Tibial nerve (tissue), 4 donors: ENCODE measurements at places on chromosomes 1 and 21.

GRCh38 chr1:81505831-81506230 lies 294.9 kb upstream of the ADGRL2 start:
- no peak for DNase-seq

DNA sequence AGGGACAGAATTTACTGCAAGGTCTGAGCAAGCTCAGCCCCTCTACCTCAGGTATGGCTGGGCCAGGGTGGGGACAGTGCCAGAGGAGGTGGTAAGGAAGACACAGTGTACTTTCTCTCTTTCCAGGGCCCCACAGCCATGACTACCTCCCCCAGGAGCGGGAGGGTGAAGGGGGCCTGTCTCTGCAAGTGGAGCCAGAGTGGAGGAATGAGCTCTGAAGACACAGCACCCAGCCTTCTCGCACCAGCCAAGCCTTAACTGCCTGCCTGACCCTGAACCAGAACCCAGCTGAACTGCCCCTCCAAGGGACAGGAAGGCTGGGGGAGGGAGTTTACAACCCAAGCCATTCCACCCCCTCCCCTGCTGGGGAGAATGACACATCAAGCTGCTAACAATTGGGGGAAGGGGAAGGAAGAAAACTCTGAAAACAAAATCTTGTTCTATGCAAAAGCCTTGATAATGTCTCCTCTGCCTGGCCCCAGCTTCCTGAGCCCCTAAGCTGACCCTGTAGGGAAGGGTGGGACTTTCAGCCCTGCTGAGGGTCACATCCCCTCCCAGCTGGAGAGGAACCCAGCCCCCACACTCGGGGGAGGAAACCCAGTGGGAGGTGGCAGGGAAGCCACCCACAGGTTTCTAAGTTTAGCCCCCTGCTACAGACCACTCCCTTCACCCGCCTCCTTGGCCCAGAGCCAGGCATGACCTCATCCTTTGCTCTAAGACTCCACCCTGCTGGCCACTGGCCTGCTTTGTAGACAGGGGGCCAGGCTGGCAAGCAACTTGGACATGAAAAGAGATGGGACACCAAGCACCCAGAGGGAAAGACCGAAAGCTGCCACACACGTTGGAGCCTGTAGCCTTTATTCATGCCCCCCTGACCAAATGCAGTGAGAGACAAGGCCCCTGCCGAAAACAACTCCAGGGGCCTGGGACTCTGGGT lies 6.4 kb downstream of the RHOC start:
- peak; percentile 99 for DNase-seq

DNA sequence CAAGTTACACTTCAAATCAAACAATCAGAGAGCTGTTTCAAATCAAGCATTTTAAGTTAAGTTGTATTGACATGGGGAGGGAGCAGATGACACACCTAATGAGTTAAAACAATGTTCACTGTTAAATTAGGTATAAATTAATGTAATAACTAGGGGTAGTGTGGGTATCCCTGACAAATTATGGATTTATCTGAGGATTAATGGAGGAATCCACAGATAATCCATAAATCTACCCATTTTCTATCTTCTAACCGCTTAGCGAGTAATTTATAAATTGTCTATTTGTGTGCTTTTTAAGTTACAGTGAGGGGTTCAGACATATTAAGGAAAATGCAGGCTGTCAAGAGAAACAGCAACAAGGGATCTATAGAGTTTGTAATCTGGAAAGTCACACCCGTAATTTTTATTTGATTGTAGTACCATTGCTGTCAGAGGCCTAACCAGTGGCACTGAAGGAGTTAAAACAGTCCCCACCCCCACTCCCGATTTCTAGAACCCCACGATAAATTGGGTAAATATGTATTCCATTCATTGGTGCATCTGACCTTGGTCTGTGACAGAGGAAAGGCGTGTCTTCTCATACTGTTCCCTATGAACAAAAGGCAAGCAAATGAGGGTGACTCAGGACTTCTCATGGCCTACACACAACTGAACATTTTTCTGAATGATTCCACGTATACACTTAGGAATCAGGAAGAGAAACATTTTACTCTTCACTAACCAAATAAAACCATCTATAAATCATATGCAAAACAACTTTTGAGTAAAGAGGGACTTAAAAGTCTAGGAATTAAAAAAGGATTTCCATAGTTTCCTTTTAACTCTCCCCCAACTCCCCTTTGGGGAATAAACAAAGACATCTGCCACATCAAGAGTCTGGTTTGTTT lies 7.4 kb downstream of the IRF2BP2 start:
- no peak for DNase-seq

- DNase-seq = no peak
Measured at GRCh38 chr1:211328084-211328694, 1.6 kb downstream of the TRAF5 start.

DNA sequence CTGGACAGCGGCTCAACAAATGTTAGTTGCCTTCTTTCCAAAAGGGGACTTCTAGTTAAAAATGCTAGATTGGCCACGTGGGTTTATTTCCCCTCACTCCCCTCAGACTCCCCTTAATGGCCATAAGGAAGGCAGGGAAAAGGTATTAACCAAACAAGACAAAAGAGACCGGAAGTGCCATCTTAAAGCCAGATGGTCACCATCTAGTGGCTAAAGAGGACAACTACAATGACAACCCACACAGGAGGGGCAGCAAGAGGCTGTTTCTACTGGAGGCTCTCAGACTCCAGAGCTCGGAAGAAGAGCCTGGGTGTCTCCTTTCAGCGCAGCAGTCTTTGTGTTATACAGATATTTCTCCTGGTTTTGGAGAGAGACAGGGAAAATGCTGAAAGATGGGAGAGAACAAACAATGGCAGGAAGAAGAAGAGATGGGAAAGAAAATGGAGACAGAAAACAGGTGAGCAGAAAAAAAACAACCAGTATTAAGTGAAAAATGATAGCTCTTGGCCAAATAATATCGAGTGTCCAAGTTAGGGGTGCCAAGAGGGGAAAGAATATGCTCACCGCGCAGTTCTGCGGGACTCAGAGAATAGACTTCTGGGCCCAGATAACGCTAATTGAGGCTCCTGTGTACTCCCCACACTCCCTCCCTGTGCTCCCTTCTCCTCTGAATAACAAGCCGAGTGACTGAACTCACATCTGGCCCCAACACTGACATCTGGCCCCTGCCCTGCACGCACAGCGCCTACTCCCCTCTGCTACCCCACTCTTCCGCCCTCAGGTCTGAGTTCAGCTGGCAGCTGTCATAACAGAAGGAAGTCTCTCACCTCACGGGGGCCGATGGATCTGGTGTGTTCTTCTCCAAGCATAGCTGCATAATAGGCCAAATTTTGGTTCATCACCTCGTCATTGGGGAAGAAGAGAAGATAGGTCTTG lies 9.6 kb downstream of the P3H1 start:
- DNase-seq = no peak

DNA sequence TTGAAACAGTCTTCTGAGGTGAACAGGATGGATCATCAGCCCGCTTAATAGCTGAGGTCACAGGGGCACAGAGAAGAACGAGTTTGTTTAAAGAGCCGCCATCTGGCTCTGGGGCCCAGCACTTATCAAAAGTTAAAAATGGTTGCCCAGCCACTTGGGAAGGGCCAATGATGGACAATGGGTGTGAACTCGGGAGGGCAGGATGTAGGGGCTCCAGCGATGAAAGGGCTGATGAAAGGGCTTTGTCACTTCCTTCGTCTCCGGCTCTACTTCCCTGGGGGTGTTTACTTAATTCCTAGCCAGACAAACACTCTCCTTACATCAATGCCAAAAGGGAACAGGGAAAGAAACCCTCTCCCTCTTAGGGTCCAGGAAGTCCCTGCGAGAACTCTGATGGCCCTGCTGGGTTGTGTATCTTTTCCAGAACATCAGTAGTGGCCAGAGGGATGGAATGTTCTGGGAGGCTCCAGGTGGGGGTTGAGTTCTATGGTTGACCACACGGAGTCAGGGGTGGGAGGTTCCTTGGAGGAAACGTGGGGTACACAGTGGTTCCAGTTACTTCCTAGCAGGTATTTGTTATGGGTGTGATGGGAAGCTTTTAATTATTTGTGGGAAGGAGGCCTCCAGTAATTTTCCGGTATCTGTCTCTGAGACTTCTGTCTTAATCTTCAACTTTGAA lies 9.0 kb upstream of the ABCG1 start:
- DNase-seq = no peak

DNA sequence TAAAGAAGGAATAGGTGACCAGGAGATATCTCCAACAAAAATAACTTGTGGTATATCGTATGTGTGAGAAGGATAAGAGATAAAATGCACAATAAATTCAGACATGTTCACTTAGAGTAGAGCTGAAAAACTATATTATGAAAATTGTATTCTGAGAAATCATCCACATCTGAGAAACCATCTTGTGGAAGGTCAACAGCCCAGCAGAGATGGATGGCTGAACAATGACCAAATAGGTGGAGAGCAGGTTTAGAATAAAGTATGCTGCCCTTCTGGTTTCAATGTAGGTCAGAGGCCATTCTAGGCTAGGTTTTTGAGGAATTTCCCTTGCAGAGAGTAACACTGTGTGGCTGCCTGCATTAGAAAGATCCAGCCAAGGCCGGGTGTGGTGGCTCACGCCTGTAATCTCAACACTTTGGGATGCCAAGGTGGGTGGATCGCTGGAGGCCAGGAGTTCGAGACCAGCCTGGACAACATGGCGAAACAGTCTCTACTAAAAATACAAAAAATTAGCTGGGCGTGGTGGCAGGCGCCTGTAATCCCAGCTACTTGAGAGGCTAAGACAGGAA lies 8.8 kb upstream of the UAP1 start:
- no peak for DNase-seq

DNA sequence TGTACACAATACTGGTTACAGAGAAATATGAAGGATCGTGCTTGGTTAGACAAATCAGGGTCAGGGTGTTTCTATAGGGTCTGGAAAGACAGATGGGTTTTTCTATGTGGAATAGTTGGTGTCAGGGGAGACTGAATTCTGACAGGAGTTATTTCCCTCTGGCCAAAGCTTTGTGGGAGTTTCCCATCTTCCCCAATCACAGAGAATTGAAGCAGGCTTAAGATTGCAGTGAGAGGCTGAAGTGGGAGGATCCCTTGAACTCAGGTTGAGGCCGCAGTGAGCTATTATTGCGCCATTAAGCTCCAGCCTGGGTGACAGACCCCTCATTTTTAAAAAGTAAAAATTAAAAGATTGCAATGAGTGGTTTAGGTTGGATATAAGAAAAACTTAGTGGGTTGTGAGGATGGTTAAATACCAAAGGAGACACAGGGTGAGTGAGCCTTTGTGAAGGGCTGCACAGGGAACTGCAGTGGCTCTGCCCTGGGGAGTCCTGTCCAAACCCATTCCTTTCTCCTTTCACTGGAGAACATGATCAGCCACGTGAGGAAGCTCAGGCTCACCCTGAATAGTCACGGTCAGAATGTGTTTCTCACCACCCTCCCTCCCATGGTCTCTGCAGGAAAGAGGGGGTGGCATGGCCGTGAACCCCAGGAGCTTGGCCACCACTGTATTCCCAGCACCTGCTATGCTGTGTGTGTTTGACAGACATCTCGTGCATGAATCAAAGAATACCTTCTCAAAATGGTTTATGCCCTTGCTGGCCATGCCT lies 101.2 kb downstream of the INTS7 start:
- no peak for DNase-seq

DNA sequence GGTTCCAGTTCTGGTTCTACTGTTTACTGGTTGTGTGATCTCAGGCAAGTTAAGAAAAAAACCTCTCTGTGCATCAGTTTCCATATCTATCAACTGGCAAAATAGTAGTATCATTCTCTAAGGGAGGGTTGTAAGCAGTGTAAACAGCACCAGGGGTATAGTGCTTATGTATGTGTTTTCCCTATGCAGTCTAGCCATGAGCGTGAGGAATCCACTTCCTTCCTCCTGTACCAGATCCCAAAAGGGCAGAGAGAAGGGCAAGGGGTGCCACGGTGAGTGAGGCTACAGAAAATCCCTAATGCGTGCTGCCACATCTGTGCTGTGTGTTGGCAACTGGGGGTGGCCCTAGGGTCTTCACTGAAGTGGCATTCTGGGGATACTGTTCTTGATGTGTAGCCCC lies 18.4 kb upstream of the RNF19B start:
- no peak for DNase-seq

DNA sequence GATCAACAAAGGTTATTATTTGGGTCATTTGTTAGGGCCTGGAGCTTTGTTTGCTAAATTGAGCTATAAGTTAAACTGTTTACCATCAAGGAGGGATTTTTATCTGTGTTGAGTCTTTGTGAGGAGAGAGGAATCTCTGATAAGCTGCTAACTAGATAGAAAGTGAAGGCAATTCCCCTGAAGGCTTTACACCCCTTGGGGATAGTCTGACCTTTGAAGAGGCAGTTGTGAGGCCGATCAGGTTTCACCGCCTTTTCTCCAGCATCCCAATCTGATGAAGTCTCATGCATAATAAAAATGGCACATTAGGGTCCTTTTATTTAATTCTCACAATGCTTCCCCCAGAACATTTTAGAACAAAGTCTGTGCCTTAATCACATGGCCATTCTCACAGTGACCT lies 21.8 kb downstream of the C1orf21 start:
- no peak for DNase-seq

DNA sequence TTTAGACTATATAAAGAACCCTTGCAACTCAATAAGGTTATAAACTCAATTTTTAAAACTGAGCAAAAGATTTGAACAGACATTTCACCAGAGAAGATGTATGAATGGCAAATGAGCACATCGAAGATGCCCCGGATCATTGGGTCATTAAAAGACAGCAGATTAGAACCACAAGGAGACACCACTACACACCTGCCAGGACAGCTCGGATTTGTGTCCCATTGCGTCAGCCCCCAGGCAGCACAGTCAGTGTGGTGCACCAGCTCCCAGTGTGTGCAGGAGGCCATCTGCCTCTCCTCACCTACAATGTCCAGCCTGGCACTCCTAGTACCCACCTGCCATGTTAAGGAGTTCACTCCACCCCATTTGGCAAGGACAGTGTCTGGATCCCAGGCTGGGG lies 61.1 kb upstream of the LRP8 start:
- DNase-seq = no peak

DNA sequence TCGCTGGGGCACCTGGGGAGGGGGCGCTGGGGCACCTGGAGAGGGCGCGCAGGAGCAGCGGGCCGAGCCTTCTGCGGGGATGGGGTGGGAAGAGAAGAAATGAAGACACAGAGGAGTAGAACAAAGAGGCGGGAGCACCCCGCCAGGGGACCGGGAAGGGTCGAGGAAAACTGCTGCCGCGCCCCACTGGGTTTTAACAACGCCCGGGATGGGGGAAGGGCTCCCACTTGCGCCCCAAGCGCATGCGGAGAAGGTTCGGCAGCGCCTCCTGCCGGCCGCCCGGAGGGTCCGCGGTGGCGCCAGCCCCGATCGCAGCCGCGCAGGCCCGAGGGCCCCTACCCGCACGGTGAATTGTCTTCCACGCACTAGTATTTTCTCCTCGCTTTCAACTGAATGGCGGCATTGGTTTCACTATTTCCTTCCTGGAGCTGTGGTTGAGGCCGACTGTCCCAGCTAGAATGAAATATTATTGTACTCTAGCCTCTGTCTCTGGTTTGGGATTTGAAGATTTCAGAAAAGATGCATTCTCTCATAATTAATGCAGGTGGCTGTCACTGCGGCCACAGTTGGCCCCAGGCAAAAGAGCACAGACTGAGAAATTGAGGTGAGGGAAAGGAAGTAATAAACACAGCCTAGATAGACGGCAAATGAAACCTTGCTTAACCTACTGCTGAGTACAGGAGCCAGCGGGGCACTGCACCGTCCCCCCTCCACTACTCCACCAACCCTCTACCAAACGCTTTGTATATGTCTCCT lies 57.3 kb downstream of the MAB21L3 start:
- peak; percentile 70 for DNase-seq

- DNase-seq = no peak
Measured at GRCh38 chr21:31732597-31733550, 956 bp upstream of the SCAF4 start.

- no peak for DNase-seq
Measured at GRCh38 chr1:188023206-188023605, 1194.5 kb downstream of the PLA2G4A start.
